ENCODE measurements at places on chromosomes 4 and X.

- DNase-seq = peak; percentile 56
Observed at GRCh38 chr4:153428941-153429475, 37.2 kb upstream of the TMEM131L start.

DNA sequence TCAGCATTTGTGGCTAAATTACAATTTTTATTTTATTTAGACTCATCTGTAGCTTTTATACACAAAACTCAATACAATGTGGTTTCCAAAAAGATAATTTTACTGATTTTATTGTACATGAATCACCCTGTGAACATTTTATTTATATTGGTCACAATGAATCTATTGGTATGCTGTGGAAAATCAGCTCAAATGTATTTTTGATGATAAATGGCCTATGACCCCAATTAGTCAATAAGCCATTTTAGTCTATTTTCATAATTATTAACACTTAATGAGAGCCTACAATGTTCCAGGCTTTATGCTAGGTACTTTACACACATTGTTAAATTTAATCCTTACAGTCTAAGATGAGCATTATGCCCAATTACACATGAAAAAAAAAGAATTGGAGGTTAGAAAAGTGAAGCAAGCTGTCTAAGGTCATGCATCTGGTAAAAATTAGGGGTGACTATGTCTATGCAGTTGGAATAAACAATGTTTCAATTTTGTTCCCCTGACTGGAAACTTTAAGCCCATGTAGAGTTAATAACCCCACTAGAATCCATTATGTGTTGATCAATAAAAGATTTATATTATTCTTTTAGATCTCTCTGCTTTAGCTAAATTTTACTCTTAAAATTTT, 344.7 kb downstream of the PABPC4L start:
- no peak for DNase-seq

DNA sequence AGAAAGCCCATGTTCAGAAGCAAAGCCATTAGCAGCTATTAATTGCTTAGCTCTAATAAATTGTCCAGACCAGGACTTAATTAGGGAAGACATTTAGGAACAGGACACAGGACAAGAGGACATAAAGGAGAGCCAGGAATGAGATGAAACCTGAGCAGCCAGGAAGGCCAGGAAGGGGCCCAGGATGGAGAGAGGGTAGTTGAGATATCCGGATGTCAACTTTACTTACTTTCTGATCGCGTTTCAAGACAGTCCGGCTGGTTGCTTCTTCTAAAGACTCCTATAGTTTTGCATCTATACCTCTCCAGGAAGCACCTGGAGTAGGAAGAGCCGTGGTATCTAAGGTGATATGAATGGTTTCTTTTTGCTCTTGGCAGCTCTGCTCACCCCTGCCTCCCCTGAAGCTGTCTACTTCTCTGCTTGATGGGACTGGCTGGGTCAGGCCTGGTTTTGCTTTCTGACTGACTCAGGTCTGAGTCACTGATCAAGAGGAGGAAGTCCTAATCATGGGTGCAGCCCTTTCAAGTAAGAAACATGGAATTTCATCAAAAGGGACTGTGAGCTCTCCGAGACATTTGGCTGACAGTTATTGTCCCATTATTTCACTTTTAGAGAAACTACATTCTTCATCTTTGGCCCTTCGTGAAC, 733.3 kb downstream of the RPA4 start:
- DNase-seq = no peak

DNA sequence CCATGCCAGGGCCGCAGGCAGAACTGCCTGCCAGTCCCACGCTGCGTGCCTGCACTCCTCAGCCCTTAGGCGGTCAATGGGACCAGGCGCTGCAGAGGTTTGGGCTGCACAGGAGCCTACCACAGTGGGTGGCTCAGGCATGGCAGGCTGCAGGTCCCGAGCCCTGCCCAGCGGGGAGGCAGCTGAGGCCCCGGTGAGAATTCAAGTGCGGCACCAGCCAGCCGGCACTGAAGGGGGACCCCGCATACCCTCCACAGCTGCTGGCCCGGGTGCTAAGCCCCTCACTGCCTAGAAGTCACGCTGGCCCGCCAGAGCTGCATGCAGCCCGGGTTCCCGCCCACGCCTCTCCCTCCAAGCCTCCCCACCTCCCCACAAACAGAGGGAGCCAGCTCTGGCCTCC, 302.5 kb upstream of the UGT8 start:
- DNase-seq = no peak

DNA sequence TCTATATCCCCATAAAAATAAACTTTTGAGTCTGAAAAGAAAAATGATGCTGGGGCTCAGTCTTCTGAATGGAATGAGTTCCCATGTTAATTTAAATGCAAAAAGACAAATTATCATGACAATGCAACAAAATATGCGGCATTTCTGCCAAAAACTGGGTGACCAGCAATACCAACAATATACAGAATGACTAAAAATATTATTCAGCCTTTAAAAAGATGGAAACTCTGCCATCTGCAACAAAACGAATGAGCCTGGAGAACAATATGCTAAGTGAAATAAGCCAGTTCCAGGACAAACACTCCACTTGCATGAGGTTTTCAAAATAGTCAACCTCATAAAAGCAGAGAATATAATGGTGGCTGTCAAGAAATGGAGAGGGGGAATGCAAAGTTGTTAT, 558.5 kb downstream of the IL15 start:
- DNase-seq = no peak

- no peak for DNase-seq
Observed at GRCh38 chrX:530726-531610, 99.6 kb upstream of the SHOX start.

- DNase-seq = no peak
Observed at GRCh38 chrX:123153846-123154335, 30.2 kb upstream of the GRIA3 start.

DNA sequence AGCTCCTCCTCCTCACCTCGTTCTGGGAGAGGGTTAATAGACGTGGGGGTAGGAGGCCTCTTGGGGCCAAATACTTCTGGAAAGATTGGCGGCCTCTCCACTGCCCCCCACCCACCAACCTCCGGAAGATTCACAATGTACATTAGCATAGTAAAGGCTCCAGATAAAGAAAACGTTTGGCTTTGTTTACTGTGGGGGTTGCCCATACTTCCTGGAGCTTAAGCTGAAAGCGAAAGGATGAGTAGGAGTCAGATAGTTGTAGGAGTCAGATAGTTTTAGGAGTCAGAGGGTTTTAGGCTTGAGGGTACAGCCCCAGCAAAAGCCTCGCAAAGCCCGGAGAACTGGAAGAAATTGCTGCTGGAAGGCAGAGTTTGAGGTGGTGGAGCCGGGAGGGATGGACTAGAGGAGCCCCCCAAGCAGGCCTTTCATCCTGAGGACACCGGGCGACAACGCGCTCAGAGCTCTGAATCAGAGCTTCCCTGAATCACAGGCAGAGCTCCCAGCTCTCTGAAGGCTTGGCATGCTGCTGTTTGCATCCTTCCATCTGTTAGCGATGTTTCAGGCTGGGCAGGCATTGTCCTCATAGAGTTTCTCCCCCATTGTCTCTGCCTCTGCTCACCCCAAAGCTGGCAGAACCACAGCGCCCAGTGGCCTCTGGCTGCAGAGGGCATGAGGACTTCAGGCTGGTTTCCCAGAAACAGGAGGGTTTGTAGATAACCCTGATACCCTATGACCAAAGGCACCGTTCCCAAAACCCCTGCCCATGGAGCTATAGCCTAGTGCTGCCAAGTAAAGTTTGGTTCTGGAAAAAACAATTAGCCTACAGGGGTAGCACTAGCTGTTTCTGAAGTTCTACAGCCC, 280.7 kb downstream of the BCOR start:
- no peak for DNase-seq

GRCh38 chr4:33711826-33712225, 2532.5 kb downstream of the ARAP2 start:
- no peak for DNase-seq

DNA sequence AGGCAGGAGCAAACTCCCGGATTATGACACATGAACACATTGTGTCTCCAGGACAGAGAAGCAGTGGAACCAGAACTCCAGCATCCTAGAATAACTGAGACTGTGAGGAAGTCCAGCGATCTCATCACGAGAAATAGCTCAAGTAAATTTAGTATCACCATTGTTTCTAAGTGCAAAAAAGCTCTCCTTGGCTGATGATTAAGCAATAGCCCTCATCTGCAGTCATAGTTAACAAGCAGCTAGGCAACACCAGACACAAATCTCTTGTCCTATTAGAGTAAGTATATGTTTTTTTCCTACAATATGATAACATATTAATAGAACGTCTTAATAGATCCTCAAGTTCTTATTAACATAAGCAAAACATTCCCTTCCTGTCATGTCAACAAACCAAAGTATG, 2.4 kb upstream of the CFAP299 start:
- DNase-seq = no peak

DNA sequence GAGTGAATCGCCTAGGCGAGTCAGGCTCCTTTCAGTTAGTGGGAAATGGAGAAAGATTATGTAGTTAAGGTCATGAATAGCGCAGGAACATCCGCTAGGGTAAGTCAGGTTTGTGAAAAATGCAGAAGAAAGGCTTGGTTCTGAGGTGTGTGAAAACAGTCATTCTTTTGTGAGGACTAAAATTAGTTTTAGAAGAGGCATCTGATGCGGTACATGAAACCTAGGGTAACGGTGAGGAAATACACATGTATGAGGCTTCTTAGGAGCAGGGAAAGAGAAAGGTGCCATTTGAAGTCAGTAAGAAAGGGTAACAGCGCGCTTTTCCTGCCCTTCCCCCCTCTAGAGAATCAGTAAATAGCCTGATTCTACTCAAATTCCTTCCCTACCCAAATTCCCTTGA, 570 bp upstream of the RNF128 start:
- DNase-seq = no peak

GRCh38 chr4:16894406-16894805, 4.0 kb downstream of the LDB2 start:
- no peak for DNase-seq

GRCh38 chrX:40383360-40383759, 197.4 kb upstream of the ATP6AP2 start:
- DNase-seq = no peak

DNA sequence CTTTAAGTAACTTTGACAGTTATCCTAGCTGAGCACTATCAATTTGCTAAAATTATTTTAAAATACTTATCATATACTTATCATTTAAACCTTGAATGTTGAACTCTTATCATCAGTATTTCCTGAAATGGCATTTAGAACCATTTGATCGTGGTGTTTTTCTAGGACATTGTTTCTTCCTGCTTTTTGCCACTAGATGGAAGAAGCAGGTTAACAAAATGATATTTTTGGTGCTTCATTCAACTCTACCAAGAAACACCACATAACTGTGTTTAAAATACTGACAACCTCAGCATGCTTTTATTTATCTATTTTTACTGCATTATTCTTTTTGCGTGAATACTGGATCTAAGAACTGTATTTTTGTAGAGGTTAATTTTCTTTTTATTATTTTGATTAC, 44.6 kb downstream of the C4orf33 start:
- DNase-seq = no peak

DNA sequence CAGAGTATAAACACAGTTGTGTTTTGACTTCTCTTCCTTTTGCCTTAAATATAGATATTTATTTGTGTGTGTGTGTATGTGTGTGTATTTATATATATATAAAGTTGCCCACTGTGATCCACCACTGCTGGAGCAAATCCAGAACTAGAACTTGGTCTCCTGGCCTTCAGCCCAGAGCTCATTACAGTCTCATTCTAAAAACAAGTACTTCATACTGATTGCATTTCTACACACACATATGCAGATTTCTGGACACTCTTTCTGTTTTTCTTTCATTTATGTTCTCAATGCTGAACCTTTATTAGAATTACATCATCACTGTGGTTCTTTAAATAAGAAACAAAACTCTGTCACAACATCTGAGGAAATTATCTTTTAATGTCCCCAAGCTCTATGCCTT, 381 bp downstream of the TXK start:
- no peak for DNase-seq

- no peak for DNase-seq
Observed at GRCh38 chr4:88027611-88028608, 20.5 kb downstream of the PKD2 start.

GRCh38 chr4:169335331-169335730, 64.6 kb upstream of the SH3RF1 start:
- DNase-seq = no peak

DNA sequence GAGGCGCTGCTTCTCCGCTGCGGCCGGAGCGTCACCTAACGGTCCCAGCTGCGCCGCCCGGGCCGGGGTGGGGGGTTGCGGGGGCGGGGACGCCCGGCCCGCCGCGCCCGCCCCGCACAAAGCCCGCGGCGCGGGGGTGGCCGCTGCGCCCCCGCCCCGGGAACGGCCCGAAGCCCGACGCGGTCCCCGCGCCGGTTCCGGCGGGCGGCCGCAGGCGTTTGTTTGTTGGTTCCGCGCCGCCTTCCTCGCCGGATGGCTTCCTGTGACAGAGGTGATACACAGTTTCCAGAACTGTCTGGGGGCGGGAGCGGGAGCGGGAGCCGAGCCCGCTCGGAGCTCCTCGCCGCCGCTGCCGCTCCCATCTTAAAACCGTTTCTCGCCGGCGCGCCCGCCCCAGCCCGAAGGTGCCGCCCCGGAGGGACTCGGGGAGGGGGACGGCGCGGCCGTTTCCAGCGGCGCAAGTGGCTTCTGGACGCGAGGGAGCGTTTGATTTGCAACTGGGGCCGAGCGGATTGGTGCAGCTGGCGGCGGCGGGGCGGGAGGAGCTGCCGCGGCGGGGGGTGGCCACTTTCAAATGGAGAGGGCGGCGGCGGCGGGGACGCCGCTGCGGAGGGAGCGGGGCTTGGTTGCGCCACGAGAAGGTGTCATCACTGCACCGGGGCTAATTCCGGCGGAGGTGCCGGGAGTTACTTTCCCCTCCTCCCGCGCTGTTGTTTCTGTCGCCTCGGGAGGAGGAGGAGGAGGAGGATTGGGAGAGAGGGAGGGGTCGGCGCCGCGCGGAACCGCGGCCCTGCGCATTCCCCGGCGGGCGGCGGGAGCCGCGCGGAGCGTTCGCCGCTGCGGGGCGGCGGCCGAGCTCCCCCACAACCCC, 2.3 kb downstream of the JADE1 start:
- peak; percentile 91 for DNase-seq

DNA sequence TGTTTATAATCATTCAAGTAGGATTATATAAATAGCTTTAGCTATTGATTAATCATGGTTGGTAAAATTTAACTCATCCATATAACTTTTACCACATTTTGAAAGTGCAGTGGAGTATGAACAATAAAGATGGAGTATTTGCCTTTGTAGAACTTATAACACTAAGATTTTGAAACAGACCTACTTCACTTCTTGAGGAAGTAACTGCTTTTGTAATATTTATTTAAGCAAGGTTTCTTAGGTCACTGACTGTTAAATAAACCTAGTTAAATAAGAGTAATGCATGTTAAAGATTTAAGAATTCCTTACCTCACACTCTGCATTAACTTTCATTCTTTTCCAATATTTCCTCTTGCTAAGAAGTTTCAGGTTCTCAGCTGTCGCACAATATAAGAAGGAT, 242.5 kb downstream of the CFAP299 start:
- no peak for DNase-seq

- DNase-seq = peak; percentile 54
Observed at GRCh38 chr4:144174401-144175067, 34.0 kb upstream of the GYPA start.

GRCh38 chrX:124300405-124300804, 32.1 kb upstream of the TEX13D start:
- DNase-seq = no peak

DNA sequence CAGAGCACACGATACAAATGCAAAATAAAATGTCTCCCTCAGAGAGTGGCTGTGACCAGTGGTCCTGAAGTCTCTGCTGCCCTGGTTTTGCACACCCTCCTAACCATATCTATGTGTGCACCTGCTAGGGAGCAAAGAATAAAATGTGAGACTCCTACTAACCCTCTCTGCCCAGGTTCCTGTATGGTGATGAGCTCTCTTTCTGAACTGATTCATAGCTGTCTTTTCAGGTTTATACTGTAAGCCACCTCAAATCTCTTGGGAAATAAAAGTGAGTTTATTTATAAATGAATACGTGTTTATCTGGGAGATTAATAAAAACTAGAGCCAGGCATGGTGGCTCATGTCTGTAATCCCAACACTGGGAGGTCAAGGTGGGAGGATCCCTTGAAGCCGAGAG, 126.0 kb upstream of the RBPJ start:
- no peak for DNase-seq
